CD4-positive, alpha-beta T cell treated with Interleukin-6 at 100 ng/mL for 8 hours (primary cell): ENCODE measurements at places on chromosomes 7 and 10.

GRCh38 chr7:138228769-138229168, 152.5 kb downstream of the AKR1D1 start:
- no peak for DNase-seq

GRCh38 chr7:54426406-54426805, 115.8 kb upstream of the VSTM2A start:
- no peak for DNase-seq

DNA sequence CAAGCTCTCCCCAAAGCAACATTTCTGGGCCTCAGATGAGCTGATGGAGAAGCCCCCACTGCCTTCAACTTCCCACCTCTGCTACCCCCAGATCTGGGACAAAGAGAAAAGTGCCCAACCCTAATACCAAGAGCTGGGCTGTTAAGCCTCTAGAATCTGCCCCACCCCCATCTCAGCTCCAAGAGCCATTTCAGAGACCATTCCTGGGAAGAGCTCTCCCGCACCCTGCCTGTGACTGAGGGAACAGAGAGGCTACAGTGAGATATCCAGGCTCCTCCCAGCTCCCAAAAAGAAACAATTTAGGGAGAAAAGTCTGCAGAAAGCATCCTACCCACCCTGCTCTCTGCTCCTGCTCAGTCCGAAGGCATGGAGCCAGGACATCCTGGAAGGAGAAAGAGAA, 2.5 kb upstream of the KCNH2 start:
- DNase-seq = no peak

DNA sequence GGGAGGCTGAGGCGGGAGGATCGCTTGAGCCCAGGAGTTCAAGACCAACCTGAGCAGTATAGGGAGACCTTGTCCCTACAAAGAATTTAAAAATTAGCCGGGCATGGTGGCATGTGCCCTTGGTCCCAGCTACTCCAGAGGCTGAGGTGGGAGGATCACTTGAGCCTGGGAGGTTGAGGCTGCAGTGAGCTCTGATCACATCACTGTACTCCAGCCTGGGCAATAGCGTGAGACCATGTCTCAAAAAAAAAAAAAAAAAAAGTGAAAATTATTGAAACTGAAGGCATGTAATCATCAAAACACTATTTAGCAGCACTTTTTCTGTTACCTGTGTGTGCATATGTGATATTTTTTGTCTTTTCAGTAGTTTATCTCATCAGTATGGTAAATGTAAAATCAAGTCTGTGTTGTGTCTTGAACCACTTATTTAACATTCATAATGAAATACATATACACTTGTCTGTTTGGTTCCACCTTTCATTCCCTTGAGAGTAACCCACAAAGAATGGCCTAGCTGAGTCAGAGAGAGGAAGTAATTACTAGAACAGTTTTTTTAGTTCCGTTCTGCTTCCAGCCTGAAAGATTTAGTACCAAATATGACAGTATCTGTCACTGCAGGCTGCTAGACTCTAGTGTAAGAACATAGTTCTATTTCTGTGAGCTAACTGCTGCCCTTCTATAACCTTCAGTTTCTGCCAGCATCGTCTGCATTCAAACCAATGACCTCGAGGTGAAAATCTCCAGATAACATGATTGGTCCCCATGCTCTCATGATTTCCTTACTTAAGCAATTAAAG, 68.6 kb downstream of the MMRN2 start:
- no peak for DNase-seq

DNA sequence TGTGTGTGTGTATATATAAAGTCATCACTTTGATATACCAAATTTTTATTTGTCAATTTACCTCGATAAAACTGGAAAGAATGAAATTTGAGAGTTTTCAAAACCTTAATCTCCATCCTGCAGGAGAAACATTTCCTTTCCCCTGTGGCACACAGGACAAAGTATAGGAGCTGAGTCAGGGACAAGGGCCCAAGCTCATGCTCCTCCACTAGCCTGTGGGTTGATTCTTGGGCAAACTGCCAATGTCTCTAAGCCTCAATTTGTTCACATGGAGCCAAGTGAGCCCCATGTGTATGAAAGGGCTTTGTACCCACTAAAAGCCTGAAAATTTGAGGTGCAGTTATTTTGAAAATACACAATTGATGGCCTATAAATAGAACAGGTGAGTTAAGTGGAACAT, 60.3 kb upstream of the IL6 start:
- no peak for DNase-seq

DNA sequence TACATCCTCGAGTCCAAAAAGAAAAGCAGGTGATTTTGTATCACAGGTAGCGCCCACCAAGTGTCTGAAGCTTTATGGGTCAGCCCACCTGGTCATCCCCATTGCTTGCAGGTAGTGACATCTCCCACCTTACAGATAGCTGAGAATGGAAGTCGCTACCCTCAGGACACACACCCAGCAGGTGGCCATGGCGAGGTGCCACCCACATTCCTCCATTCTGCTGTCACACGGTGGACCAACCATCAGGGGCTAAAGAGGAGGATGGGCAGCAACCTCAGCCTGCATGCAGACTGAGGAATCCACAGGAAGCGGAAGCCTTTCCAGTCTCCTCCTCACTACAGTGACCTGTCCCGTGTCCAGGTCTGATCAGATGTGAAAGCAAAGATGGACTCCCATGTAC, 162.8 kb downstream of the PAXIP1 start:
- no peak for DNase-seq

- no peak for DNase-seq
Observed at GRCh38 chr7:42414028-42414427, 177.0 kb upstream of the GLI3 start.

DNA sequence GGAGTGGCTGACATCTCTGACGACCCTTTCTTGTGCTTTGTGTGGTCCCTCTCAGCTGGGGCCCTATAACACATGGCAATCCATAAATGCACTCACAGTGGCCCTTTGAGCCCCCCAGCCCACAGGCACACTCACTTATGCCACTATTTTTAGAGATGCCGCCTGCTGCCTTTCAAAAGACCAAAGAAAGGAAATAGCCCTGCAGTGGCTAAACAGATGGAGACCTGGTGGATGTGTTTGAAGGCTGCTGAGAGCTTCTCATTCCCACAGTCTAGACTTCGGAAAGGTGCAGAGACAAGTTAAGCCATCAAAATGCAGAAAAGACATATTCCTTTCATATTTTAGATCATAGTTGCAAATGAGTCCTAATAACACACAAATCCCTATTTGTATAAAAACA, 42.0 kb upstream of the PDZD8 start:
- DNase-seq = no peak

- DNase-seq = no peak
Observed at GRCh38 chr10:25294032-25294926, 119.5 kb downstream of the GPR158 start.

- no peak for DNase-seq
Observed at GRCh38 chr10:37379991-37380390, 254.6 kb downstream of the ANKRD30A start.
